Foreskin keratinocyte (primary cell): ENCODE measurements at places on chromosomes 4 and X. TPM values are rescaled to one million over a fixed set of nuclear protein-coding genes. Genes with fewer than 3 reads are reported as not detected.

Gene MAEA
- total RNA-seq = 80.6 and 86.1 TPM in 2 replicates

Gene MTNR1A
- not detected in 2 replicates for total RNA-seq

Gene SLC26A1
- not detected in 2 replicates for total RNA-seq

Gene FAM184B
- total RNA-seq = not detected in 2 replicates

Gene SMPX
- total RNA-seq = not detected in 2 replicates

Gene DGAT2L6
- not detected in 2 replicates for total RNA-seq

Gene SLIT2
- total RNA-seq = 22.6 and 26.9 TPM in 2 replicates

Gene TLR10
- not detected in 2 replicates for total RNA-seq

Gene F9
- total RNA-seq = not detected in 2 replicates

Gene RRH
- 0.10 TPM in 1 of 2 replicates, not detected in the other for total RNA-seq

Gene CSAG3
- total RNA-seq = not detected in 2 replicates

Gene MAGEA9B
- total RNA-seq = not detected in 2 replicates

Gene GAGE12J
- not detected in 2 replicates for total RNA-seq

Gene TSPAN7
- total RNA-seq = 0.24 and 0.28 TPM in 2 replicates

Gene ALB
- total RNA-seq = not detected in 2 replicates

Gene STATH
- not detected in 2 replicates for total RNA-seq

Gene ZNF595
- 7.5 and 8.1 TPM in 2 replicates for total RNA-seq

Gene MND1
- 10.8 and 15.6 TPM in 2 replicates for total RNA-seq

Gene SSX4
- total RNA-seq = not detected in 2 replicates

Gene CYBB
- total RNA-seq = 0.03 TPM in 1 of 2 replicates, not detected in the other
